Smooth muscle cell of the brain vasculature (primary cell): ENCODE measurements at places on chromosomes 6 and 20.

- DNase-seq: no peak
Observed at GRCh38 chr20:23570178-23570760, 2.0 kb upstream of the CST9L start.

- DNase-seq: no peak
Observed at GRCh38 chr20:9565910-9566550, 51.6 kb downstream of the LAMP5 start.

DNA sequence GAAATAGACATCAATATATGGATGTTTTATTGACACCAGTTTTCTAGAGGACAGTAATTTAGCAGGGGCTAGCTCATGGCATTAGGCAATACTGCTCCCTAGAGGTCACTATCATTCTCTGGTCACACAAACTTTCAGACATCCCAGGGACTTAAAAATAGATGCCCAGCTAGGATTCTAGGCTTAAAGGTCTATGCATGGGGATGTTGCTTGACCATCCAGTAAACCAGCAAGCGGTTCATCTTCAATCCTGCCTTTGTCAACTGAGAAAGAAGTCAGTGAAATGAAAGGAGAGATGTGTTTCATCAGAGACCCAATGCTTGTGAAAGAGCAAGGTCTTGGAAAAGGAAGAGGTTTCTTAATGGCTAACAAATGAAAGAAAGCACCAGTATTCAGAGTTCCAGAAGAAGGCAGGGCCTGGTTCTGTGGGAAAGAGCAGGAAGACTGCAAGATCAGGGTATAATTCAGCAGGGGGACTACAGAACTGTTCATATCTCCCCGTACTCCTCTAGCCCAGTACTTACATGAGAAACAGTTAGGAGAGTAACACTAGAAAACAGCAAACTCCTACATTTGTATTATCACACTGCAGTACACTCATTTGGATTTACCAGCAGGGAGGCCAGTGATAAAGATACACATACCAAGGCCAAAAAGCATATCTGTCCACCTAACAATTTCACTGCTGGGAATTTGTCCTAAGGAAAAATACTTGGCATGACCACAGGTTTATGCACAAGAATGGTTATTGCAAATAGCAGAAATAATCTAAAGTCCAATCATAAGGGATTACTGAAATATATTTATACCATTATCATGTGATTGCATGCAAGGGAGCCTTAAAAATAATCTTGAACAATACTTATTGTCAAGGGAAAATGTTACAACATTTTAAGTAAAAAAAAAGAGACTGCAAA, 151.4 kb upstream of the LAMA2 start:
- DNase-seq: peak; percentile 26

GRCh38 chr6:49732781-49733180, 11.4 kb downstream of the CRISP3 start:
- DNase-seq: no peak

DNA sequence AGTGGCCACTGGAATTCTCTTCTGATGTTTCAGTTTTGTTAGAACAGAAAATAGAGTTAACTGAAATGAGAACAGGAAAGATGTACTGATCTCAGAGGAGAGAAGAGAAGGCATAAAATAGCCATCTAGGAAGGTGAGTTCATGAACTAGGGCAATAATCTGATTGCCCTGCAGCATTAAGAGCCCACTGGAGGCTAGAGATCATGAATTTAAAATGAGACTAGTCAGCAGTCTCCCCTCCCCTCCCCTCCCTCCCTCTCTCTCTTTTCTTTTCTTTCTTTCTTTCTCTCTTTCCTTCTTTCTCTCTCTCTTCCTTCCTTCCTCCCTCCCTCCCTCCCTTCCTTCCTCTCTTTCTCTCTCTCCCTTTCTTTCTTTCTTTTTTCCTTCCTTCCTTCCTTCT, 28.9 kb downstream of the GPRC6A start:
- no peak for DNase-seq

DNA sequence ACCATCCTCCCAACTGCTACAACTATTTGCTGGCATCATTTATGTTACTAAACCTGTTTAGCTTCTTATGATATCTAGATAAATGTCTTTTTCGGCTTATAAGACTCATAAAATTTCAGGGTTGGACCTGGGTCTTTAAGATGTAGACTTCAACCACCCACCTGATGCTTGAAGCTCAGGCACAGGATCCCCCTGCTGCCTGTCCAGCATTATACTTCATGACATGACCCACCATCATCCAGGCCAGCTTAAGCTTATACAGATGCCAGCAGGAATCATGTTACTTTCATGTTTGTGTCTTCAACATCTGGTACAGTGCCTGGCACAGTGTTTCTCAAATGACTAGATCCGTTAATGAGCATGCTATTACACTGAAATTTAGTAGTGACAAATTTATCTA, 47.4 kb downstream of the SLC17A5 start:
- DNase-seq: no peak

GRCh38 chr20:62971950-62972844, 19.7 kb downstream of the SLC17A9 start:
- peak; percentile 33 for DNase-seq
